Effector memory CD8-positive, alpha-beta T cell (primary cell): ENCODE measurements at places on chromosomes 7 and 10.

DNA sequence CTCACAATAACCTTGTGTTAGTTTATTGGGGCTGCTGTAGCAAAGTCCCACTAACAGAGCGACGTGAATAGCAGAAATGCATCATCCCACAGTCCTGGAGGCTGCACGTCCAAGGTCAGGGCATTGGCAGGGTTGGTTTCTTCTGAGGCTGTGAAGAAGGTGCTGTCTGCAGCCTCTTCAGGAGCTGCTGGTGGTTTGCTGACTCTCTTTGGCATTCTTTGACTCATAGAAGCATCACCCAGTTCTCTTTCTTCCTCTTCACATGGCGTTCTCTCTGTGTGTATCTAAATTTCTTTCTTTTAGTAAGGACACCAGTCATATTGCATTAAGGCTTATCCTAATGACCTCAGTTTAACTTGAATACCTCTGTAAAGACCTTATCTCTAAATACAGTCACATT is 428.4 kb upstream of the KLF6 start:
- no peak for DNase-seq

GRCh38 chr7:45514944-45515343 is 59.2 kb upstream of the ADCY1 start:
- DNase-seq = no peak

GRCh38 chr10:33201056-33201780 is 133.2 kb downstream of the NRP1 start:
- DNase-seq = no peak

DNA sequence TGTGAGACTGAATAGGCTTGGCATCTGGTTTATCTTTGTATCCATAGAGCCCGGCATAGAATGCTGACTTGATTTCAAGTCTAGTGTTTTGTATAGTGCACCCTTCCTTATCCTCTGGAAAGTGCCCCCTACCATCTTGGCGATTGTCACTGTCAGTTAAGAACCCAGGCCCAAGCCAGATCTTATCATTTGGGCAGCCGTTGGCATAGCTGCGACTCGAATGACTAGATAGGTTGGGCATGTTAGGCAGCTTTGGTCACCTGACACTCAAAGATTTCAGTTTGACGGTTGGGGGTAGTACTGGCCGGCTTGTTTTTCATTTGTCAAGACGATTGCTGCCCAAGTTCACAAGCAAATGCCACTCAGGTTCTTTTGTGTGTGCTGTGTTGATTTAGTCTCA is 6.6 kb downstream of the NIPSNAP2 start:
- DNase-seq = no peak

DNA sequence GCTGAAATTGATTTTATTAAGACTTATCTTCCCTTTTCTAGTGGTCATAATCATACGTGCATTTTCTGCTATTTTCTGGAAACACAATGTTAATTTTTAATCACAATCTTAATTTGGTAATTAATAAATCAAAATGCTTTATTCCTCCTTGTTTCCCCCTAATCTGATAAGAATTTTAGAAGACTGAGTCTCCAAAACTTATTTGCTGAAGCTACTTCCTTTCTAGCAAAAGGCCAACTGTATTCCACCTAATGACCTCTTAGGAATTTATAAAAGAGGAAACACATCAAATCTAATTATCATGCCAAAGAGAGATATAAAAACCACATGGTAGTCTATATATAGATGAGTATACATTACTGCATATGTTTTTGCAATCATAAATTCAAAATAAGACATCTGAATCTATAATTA is 140.6 kb downstream of the GNAI1 start:
- no peak for DNase-seq

GRCh38 chr7:30562909-30563308 is 31.8 kb upstream of the GARS1 start:
- DNase-seq = no peak
